ENCODE measurements at places on chromosomes 16 and 17. TPM values are rescaled to one million over a fixed set of nuclear protein-coding genes. Genes with fewer than 3 reads are reported as not detected.

SPATA22 gene
- not detected for total RNA-seq

HSD17B1 gene
- 0.37 TPM for total RNA-seq

SEPTIN12 gene
- not detected for total RNA-seq

SPIRE2 gene
- 34.1 TPM for total RNA-seq

PPY gene
- total RNA-seq, result not detected

PYY gene
- total RNA-seq, result not detected

GJD3 gene
- not detected for total RNA-seq

KRTAP1-1 gene
- total RNA-seq, result not detected

FOXN1 gene
- not detected for total RNA-seq

DNA sequence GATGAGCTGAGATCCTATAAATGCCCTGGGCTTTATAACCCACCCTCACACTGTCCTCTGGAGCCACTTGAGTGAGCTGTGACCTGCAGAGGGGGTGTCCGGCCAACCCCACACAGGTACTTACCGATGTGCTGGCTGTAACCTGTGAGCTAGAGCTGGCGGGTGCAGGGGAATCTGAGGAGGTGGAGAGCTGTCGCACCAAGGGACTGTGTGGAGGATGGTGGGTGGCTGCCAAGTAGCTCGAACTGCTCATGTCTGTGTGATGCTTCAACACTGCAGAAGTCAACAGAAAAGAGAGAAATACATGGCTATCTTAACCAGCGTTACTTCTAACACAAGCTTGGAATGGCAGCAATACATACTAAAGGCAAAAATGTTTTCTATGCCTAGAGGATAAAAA is 39.4 kb downstream of the STH start:
- no peak for DNase-seq

GRCh38 chr17:56744721-56745120 is 89.0 kb downstream of the C17orf67 start:
- DNase-seq, result no peak

DNA sequence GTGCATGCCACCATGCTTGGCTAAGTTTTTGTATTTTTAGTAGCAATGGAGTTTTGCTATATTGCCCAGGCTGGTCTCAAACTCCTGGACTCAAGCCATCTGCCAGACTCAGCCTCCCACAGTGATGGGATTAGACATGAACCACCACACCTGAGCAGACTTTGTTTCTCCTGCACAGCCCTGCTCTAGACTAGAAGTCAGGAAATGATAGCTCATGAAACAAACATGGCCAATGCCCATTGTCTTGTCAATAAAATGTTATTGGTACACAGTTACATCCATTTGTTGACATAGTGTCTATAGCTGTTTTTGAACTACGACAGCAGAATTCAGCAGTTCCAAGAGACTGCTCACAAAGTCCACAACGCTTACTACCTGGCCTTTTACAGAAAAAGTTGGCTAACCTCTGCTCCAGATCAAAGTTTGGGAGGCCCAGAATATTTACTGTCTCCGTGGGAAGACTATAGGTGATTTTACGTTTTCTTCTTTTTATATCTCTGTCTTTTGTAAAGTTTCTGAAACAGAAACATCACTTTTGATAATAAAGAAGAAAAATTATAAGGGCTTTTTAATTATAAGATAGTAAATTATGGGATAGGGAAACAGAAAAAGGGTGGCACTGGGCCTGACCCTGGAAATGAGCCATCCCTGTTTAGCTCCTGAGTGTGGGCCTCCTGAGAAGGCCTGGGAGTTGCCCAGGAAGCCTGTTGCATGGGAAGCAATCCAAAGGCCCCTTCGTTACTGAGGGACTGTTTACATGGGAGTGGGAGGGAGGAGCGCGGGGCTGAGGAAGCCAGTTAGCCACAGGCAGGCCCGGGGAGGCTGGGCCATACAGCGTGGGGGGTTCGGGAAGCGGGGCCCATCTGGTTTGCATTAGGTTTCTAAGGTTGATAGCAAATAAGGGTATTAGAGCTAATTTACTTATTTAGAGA is 201.5 kb downstream of the IRF8 start:
- no peak for DNase-seq

DNA sequence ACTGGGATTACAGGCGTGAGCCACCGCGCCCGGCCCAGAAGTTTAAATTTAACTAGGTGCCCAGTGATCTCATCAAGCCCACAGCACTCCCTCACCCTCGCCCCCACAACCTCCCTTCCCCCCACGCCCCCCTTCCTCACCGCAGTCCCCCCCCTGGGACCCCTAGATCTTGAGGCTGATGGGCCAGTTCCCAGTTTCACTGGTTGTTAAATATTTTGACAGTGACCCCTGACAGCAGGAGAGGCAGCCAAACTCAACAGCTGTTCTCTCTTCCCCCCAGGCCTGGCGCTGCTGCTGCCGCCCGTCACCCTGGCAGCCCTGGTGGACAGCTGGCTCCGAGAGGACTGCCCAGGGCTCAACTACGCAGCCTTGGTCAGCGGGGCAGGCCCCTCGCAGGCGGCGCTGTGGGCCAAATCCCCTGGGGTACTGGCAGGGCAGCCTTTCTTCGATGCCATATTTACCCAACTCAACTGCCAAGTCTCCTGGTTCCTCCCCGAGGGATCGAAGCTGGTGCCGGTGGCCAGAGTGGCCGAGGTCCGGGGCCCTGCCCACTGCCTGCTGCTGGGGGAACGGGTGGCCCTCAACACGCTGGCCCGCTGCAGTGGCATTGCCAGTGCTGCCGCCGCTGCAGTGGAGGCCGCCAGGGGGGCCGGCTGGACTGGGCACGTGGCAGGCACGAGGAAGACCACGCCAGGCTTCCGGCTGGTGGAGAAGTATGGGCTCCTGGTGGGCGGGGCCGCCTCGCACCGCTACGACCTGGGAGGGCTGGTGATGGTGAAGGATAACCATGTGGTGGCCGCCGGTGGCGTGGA is 15.6 kb downstream of the QPRT start:
- DNase-seq, result no peak

DNA sequence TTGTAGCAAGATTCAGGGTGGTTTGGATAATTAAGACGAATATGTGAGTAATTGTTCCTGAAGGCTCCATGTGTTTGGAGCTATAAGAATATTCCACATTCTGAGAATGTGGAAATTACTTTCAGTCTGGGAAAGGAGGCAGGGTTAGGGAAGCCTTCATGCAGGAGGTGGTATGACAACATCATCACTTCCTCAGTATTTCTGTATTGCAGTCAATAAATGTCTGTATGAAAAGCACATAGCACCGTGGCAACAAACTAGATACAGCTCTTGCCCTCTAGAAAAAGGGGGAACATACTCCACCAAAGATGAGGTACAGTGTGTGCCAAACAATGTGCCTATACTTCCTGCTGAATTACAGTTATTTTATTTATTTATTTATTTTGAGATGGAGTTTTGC is 26.1 kb upstream of the DHRS7B start:
- DNase-seq, result no peak

- DNase-seq, result no peak
Measured at GRCh38 chr16:89315791-89316581, 98.5 kb downstream of the ZNF778 start.

DNA sequence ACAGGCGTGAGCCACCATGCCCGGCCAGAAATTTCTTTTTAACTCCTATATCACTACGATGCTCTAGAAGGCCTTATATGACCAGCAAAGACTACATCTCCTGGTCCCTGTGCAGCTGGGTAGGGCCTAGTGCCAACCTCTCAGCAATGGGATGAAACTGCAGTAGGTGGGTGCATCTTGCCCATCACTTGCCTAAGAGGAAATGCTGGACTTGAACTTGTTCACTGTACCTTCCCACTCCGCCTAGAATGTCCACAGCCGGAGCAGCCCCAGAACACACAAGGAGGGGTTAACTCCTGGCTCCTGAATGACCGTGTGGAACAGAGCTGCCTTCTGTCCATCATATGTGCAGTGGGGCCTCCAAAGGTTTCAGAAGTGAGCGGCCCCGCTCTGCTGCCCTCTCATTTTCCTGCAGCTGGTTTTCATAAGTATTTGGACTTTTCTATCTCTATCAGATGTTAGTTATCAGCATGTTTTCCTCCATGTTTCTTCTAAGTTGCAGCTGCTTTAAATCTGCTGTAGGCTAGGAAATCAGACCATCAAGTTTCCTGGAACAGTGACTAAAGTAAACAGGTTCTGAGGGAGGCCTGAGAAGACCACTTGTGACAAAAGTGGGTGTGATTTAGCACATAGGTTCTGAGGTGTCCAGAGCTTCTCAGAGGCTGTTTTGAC is 52.5 kb downstream of the WSB1 start:
- DNase-seq, result no peak

DNA sequence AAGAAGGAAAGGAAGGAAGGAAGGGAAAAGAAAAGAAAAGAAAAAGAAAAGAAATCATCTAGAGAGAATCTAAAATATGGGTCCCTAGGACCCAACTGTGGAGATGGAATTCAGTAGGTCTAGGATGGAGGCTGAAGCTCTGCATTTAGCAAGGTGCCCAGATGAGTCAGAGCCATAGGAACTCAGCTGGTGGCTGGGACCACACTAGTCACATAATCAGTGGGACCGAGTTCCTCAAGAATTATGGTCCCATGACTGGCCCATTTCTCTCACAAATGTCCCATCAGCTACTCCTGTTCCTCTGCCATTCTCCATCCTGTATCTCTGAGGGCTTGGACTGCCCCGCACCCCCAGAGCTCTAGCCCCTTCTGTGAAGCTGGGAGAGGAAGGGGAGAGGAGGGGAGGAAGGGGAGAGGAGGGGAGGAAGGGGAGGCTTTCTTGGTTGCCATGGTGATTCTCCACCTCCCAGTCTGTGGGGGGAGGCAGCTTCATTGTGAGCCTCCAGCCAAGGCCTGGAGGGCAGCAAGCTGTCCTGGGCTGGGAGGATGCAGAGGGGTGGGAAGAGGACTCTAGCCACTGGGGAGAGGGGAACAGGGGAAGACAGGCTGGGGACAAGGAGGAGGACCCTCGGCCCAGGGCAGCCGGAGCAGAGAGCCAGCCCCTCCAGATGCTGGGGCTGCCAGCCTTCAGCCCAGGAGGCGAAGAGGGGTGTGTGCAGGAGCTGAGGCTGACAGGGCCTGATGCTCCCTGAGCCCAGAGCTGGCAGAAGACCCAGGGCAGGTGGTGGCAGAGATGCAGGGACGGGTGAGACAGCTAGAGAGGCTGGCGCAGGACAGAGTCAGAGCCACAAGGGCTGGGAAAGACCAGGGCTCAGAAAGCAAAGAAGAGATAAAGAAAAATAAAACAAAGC is 37.8 kb upstream of the LHX1 start:
- no peak for DNase-seq

DNA sequence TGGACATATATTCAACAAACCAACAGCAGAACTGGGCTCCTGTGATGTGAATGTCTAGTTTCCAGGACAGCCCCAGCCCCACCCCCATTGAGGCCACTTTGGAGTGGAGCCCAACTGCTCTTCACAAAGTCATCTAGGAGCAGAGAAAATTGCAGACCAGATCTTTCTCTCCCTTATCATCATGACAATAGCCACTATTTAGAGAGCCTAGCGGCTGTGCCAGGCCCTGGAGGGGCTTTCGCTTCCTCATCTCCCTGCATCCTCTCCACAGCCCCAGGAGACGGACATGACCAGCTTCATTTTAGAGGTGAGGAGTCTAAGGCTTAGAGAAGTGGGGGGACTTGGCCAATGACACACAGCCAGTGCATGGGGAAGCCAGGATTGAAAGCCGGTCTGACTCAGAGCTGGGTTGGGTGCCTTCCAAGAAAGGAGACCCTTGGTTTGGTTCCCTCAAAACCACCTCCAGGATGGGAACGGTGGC is 1.4 kb downstream of the PRSS8 start:
- DNase-seq, result no peak

GRCh38 chr17:17849845-17850373 is 13.1 kb upstream of the SREBF1 start:
- DNase-seq, result no peak

DNA sequence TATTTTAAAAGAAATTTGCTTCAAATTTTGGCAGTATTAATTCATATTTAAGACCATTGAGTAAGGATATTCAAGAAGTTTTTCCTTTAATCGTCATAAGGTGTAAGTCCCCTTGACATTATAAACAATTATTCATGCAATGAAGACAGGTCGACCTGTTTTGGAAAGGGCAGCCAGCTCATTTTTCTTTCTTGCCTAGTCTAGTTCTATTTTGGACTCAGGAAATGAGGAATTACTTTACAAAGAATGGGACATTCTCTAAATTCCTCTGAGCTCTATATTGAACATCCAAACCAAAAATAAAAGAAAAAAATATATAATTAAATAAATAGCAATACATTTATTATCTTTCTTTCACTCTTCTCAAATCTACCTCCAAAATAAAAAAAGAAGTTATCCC is 595.6 kb upstream of the KIF2B start:
- DNase-seq, result no peak

DNA sequence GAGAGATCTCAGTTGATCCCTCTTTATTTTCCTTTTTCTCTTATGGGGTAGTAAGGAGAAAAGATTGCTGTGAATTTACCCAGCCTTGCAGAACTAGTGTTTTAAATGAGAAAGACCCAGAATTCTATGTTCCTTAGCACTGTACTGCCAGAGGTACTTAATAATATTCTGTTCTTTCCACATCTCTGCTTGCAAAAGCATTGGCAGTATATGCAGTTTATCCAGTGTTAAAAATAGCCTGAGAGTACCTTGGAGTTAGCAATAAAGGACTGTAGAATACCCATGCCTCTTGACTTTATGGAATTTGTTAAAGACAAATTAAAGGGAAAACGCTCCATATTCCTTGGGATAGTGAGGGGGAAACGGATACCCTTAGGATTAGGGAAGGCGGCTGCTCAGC is 11.9 kb downstream of the SLC7A6 start:
- DNase-seq, result no peak

- DNase-seq, result peak; percentile 38
Measured at GRCh38 chr17:42678951-42679491, 2.2 kb upstream of the PLEKHH3 start.

GRCh38 chr17:43774304-43775250 is 4.2 kb downstream of the DUSP3 start:
- no peak for DNase-seq

- DNase-seq, result no peak
Measured at GRCh38 chr17:78197147-78197832, 10.1 kb downstream of the AFMID start.

DNA sequence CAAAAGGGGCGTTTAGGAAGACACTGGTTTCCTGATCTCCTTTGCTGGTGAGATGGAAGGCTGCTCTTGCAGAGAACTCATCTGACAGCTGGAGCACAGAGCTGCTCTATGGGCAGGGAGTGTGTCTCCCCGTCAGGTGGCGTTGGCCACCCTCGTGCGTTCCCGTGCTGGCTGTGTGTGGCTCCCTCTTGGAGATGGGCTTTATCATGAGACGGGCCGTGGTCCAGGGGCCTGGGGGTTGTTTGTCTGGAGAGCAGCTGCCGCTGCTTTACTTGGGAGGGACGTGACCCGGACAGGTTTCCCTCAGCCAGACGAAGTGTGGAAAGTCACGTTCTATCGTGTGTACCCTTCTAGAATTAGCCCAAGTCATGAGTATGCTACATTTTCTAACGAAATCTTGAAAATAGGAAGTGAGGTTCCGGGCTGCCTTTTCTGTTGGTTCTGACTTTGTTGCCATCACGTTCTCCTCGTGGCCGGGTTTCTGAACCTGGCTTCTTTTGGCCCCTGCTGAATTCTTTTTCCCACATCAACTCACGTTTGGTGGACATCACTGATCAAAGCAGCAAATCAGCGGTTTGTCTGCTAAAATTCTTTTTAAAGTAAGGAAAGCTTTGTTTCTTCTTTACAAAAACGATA is 105.6 kb upstream of the CHMP6 start:
- DNase-seq, result no peak

All from NCI-H460 (cell line).